ENCODE measurements at places on chromosomes 7 and 10. TPM values are rescaled to one million over a fixed set of nuclear protein-coding genes. Genes with fewer than 3 reads are reported as not detected.

GRCh38 chr7:76089865-76090475 is 42.1 kb downstream of the MDH2 start:
- no peak for DNase-seq

DNA sequence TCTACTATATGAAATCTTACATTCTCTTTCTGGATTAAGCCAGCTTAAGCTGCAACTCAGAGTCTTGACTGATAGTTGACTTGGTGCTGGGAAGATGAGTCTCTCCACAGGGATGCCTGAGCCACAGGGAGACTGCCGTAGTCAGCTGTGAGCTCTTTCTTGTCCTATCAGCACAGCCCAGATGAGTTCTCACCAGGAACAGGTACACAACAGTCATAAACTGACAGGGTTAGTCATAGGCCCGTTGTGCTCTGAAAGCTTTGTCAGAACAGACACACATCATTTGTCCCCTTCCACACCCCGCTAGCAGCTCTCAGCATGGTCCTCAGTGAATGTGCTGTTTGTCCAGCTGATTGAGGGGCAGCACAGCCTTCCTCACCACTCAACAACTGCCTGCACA is 221.6 kb downstream of the RPS24 start:
- no peak for DNase-seq

DNA sequence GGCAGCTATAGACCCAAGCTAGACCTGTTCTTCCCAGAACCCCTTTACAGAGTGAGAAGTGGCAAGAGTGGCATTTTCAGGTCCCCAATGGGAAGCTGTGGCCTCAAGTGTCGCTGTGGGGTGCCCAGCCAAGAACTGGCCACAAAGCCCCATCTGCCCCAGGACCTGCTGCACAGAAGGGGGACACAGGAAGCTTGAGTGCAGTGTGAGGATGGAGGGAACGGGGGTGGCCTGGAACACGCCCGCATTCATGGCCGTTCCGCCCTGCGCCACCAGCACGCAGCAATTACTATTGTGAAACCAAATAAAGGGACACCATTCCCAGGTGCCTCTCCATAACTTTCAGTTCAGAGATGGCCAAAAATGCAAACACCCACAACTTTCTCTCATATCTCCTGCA is 237.6 kb upstream of the TCERG1L start:
- no peak for DNase-seq

DNA sequence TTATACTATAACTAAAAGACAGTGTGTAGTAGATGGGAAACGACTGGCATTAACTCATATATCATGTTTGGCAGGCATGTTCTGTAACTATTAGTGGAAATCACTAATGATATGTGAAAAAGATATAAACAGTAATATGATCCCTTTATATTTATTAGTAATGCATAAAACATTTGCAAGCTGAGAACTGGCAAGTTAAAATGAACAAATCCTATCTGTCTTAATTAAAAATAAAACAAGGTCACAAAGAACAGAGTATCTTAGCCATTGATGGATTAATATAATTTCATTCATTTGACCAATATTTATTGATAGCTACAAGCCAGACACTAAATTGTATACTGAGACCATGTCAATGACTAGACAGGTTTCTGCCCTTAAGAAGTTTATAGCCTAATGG is 154.5 kb downstream of the CRPPA start:
- no peak for DNase-seq

DNA sequence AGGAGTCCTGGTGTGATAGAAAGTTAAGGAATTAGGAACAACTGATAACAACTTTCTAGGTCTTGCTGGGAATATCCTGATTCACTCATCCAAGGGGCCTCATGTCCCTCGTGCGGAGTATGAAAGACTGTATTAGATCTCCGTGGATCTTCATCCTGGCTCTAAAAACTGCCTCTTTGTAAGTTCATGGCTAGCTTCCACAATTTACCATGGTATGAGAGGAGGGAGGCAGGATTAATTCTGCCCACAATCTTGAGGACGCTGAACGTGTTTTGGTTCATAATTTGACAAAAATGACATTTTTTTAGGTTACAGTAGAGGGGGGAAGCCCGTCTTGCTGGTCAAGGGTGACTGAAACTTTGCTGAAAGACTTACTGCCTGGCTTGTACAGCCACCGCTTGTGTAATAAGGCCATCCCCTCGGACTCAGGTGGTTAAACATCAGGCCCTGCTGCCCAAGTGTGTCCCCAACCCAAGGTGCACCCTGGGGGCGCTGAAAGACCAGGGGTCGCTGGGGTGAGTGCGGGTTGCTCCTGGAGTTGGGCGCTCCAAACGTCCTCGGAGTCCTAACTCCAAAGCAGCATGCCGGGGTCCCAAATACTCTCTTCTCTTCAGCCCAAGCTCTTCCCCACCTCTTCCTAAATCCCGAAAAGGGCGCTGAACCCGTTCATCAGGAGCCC is 733 bp downstream of the HIBADH start:
- no peak for DNase-seq

GRCh38 chr7:143188994-143189393 is 5.8 kb downstream of the TAS2R39 start:
- DNase-seq, result no peak

DNA sequence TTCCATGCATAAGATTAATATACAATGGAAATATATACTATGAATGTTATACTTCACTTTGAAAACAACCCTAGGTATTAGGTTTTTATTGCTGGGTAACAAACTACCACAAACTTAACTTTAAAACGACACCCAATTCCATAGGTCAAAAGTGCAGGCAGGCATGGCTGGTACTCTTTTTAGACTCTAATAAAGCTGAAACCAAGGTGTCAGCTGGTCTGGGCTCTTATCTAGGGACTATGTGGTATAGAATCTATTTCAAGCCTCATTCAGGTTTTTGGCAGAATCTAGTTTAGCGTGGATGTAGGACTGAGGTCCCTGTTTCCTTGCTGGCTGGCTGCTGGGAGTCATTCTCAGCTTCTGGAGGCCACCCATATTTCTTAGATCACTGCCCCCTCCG is 65.0 kb upstream of the TMEM168 start:
- no peak for DNase-seq

DNA sequence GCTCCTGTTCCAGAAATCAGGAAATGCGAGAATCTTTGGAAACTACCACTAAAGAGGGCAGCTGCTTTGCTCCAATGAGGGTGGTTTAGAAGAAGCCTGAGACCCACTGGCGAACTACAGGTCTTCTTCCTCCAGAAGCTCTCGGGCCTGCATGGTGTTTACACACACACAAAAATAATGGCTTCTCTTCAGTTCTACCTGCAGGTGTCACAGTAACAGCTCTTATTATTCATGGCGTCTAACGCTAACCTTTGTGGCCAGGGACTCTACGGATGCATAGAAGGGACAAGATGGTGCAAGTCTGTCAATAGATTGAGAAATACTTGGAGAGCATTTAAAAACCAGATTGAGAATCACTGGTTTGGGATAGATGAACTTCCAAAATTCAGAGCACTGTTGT is 22.4 kb downstream of the GPR141 start:
- DNase-seq, result no peak

DNA sequence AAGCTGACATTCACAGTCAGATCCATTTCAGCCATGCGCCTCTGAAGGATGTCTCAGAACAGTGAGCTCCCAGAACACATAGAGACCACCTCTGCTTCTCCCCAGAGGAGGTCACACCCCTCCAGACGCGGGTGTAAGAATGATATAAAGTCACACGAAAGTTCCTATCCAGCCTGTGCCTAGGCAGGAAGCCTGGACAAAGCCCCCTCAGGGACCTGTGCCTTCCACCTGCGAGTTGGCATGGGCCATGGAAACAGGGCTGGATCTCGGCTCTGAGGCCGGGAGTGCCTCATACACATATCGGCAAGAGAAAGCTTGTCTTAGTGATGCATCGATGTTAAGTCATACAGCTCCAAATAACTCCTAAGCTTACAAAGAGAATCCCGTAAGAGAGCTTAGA is 5.0 kb downstream of the VIPR2 start:
- DNase-seq, result no peak

DNA sequence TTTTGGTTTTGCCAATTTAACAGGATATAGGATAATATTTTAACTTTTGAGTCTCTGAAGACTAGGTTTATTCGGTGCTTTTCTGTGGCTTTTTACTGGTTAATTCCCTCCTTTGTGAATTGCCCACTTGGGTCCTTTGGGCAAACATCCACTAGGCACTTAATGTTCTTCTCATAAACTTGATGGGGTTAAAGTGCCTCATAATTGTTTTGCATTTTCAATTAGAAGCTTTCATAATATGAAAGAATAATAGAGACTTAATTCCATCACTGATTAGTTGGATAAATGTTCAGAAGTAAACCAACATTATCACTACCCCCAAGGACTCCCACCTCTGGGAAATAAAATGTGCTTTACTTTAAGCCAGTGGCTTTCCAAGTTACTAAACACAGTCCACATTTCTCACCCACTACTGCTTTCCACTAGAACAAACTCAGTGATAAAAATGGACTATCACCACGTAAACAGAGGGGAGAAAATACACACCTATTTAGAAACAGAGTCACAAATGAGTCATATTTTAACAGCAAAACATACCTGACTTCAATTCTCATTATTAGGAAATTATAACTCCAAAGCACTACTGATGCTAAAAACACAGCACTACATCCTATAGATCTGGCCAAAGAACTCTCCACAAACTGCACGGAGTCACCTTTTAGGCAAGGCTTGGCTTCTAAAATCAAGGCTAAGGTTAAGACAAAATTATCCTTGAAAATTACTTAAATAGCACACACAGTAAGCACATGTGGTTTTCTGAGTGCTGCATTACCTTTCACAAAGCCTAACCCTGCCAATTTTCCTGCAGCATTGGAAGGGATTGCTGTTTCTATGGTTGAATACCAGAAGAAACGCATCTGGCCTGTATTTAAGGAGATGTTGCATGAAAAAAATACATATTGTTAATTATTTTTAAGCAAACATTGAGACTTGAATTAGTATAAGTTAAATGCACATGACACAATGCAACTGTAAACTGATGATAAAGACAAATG is 41.2 kb downstream of the PARD3 start:
- no peak for DNase-seq

DNA sequence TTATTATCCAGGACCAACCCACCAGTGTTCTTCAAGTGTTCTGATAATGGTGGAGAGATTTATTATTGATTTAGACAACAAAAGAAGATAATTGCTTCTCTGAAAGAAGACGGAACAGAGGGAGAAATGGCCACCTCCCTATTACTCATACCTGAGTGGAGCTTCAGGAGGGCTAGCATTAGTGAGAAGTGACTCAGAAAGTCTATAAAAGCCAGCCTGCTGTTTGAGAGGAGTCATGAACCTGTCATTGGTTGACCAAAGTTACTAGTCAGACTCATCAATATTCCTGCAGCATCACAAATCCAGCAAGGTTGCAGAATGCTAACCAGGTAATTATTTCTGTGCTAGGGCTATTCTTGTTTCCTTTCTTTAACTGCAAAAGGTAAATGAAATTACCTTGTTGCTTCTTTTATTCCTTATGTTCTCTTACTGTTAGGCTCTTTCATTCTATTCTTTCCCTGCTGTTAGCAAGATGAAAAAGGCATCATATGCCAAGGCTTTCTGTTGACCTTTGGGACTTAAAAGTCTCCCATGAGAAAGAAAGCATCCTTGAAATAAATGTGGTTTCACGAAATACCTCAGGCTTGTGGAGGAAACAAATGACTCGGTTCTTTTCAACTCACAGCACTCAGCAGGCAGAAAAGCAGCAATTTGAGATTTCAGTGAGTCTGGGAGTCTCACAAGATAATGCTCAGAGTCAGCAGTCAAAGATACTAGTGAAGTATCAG is 256.4 kb upstream of the PHYHIPL start:
- DNase-seq, result no peak

DNA sequence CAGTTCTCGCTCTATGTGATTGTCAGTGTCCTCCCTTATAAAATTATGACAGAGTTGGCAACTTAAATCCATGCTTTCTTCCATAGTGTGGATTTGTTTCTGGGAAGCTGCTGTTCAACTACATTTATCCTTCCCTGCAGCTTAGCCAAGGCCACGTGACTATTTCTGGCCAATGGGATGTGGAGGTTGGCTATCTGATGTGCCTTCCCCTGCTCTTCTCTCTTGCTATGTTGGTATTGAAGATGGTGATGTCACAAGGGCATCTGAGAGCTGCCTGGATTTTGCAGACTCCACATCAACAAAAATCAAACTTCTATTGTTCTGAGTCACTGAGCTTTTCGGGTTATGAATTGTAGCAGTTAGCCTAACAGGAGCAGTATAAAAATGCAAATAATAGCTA is 164.9 kb upstream of the RHOBTB1 start:
- no peak for DNase-seq

DNA sequence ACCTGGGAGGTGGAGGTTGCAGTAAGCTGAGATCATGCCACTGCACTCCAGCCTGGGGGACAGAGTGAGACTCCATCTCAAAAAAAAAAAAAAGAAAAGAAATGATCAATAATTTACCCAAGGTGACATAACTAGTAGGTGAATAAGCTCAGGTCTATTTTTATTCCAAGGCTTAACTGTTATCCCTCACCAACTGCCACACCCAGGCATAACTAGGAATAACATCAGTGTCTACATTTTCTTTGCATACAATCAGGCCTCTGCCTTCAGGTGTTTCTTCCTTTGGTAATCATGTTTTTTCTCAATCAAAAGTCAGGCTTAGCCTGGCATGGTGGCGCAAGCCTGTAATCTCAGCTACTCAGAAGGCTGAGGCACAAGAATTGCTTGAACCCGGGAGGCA is 26.6 kb downstream of the CPEB3 start:
- DNase-seq, result no peak

- DNase-seq, result no peak
Measured at GRCh38 chr7:157523371-157523765, 186.6 kb downstream of the DNAJB6 start.

- no peak for DNase-seq
Measured at GRCh38 chr7:117704063-117704462, 169.2 kb downstream of the CTTNBP2 start.

DNA sequence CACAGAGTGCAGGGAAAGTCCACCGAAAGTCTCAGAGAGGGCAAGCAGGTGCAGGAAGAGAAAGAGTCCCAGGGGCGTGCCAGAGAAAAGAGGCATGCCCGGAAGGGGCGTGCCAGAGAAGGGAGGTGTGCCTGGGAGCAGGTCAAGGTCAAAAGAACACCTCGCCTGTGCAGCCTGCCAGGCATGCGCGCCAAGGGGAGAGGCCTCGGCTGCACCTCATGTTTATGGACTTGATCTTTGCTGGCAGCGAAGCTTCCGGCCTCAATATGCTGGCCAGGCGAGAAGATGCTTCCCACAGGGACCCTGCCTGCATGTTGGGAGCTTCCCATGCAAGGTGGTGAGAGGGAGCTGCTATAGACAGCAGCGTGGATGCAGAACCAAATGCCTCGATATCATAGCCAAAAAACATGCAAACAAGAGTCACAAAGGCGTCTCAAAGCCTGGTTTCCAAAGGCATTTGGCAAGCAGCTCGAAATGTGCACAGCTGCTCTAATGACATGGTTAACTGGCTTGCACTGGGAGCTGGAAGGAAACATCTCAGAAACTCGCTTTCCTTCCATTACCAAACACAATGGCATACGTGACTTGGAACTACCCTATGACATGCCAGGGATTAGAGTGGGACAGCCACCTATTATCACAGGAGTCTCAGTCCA is 192.5 kb upstream of the PPP2R2D start:
- no peak for DNase-seq

SLC26A5 gene
- 5.3 TPM for total RNA-seq

FAM24A gene
- not detected for total RNA-seq

PMS2 gene
- 16.3 TPM for total RNA-seq

AQP1 gene
- 116 TPM for total RNA-seq

EBLN1 gene
- total RNA-seq, result not detected

AOC1 gene
- total RNA-seq, result 5.5 TPM

PLAC9 gene
- total RNA-seq, result 12.0 TPM

NPY gene
- total RNA-seq, result not detected

Measured in suprapubic skin (tissue), 4 donors.